ENCODE measurements at places on chromosomes 2 and 18. TPM values are rescaled to one million over a fixed set of nuclear protein-coding genes. Genes with fewer than 3 reads are reported as not detected.
A peak's percentile ranks its signal among the peaks of the same experiment; 100 is the strongest.

DNA sequence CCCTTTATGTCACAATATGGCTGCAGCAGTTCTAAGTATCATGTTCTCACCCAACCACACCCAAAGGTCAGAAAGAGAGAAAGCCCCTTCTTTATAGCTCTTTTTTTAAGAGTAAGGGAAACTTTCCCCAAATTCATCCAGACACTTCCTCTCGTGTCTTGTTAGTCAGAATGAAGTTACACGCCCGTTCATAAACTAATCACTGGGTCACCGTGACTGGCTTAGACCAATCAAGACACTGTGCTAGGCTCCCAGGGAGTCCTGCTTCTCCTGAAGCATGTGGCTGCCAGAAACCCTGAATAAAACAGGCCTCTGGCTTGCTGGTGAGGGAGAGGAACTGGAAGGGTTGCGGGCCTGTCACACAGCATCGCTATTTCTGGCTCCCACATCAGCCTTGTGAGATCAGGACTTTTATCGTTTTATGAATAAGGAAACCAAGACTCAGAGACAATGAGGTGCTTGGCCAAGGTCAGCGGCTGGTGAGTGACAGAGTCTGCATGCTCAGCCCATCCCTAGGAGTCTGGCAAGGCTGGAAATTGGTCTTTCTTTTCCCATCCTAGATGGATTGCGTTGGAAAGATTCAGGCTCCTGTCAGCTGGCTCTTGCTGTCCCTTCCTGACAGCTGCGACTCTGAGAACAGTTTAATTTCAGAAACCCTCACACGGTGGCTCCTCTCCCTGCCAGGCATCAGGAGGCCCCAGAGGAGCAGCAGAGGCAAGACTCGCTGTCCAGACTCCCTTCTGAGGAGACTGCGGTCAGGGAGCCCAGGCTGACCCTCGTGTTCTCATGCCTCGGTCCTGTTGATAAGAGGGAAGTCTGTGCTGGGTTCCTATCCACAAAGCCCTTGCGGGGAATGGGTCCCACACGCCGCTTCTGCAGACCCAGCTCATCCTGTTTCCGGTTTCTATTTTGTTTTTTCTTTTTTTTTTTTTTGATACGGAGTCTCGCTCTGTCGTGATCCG is 104.5 kb upstream of the TAF1B start:
- no peak for DNase-seq

CSRNP3 gene
- not detected for total RNA-seq

DNA sequence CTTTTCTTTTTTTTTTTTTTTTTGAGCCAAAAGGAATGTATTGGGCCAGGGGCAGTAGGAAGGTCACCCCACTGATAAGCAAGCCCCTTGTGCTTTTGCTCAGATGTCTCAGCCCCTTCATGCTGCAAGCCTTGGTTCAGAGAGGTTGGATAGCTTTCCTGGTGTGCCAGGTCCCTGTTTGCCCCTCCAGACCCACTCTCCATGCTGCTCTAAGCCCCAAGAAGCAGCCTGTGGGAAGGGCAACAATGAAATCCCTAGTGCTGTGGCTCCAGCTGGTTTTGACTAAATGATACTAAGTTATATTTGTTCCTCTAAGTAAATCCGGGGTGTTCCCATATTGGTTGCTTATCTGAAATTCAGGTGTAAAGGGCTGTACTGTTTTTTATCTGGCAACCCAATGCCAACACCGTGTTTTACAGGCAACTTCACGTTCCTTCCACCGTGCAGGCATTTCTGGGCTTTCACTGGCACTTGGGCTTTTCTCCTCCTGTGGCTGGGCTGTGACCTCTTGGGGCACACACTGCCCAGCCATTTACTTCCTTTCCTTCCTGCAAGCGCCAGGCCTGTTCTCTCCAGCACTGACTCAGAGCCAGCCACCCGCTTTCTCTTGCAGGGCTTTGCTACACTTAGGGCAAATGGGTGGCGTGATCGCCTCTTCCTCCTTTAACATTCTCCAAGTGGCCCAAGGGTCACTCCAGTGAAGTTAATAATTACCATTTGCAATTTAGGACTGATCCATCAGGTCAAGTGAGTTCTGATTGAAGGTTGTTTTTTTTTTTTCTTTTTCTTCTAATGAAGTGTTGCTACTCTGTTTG is 21.6 kb downstream of the MERTK start:
- DNase-seq: peak; percentile 89

PROC gene
- not detected for total RNA-seq

SNED1 gene
- 22.1 TPM for total RNA-seq

- DNase-seq: no peak
These were observed 16.9 kb upstream of the RAB31 start for GRCh38 chr18:9691235-9691634.

CASP10 gene
- 37.6 TPM for total RNA-seq

DNA sequence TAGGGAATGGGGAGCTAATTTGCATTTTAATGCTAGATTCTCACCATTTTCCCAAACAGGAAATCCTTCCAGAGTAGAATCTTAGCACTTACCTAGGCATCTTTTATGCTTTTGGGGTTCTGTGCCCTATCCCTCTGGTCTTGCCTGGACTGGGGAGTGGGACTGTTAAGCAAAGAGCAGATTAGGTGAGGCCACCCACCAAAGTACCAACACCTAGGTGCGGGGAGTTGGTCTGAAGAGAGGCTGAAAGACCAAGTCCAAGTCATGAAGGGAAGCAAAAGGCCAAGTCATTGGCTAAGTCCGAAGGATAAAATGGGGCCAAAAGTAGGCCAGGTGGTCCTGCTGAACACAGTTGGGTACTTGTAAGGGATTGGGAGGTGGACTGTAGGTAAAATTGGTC is 86.7 kb downstream of the FAM168B start:
- no peak for DNase-seq

GRCh38 chr2:24111407-24111901 is 11.7 kb downstream of the PFN4 start:
- DNase-seq: no peak

DNA sequence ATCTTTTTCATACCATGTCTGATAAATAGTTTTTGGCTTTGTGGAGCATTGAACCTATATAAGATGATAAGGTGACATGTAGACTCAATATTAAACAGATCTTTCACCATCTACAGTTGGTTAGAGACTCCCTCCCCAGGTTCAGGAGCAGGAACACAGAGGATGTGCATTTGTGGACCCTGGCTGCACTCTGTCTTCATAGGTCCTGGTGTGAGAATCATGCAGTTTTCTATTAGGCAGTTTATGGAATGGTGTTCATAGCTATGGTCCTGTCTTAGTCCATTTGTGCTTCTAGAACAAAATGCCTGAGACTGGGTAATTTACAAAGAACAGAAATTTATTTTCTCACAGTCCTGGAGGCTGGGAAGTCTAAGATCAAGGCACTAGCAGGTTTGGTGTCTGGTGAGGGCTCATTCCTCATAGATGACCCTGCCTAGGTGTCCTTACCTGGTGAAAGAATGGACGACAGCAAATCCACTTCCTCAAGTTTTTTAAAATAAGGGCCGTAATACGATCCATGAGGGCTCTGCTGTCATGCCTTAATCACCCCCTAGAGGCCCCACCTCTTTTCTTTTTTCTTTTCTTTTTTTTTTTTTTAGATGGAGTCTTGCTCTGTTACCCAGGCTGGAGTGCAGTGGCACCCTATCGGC is 35.3 kb upstream of the FAM98A start:
- DNase-seq: no peak

DNA sequence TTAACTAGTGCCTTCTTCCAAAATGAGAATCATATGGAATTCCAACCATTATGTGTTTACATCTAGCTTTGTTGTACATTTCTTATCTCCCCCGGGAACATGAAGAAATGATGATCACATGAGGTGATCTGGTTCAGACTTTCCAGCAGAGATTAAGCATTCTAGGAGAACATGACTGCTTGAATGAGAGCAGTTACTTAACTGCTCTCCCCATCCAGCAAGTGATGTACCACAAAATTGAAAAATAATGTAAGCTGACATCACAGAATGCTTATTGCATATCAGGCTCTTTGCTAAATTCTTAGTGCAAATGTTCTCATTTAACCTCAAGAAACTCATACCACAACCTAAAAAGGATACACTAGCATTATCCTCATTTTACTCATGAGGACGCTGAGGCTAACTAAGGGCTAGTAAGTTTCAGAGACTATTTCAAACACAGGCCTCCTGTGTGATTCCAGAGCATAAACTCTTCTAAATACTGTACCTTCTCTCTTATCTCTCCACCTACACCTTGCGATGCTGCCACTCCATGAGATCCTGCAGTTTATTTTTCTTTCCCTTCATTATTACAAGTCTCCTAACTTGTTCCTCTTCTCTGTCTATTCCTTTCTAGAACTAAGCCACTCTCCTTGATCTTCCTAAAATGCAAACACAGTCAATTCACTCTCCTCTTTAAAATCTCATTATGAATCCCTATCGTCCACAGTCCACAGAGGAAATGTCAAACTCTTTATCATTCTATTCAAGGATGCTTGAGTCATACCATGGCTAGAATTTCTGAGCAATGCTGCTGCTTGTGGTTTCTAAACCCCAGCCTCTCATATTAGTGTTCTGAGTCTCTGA is 1224.8 kb upstream of the ZEB2 start:
- peak; percentile 66 for DNase-seq
